NCI-H774 (cell line): ENCODE measurements at places on chromosomes 5 and 9.

DNA sequence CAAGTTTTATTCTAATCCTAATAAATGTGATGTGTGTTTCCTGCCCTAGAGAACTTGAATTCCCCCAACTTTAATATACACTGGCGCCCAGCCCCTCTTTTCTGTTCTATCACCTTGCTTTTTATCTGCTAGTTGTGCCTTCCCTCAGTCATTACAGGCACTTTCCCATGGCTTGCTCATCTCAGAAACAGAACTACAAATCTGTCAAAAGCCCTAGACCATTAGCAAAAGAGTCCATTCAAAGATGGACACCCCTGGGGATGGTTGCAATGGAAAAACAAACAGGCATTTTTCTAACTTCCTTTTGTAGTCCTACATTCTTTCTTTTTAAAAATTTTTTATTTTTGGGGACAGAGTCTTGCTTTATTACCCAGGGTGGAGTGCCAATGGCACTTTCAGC lies 48.2 kb downstream of the FRMD3 start:
- DNase-seq, result no peak

DNA sequence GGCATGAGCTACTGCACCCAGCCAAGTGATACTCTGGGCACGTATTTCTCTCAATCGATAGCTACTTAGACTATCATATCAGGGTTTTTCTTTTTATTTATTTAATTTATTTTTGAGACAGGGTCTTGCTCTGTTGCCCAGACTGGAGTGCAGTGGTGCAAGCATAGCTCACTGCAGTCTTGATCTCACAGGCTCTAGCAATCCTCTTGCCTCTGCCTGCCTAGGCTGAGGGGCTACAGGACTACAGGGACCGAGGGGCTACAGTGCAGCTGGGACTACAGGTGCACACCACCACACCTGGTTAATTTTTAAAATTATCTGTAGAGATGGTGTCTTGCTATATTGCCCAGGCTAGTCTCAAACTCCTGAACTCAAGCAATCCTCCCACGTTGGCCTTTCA lies 20.3 kb upstream of the ANKHD1 start:
- no peak for DNase-seq

GRCh38 chr9:1272488-1272887 lies 222.3 kb downstream of the DMRT2 start:
- DNase-seq, result no peak

- no peak for DNase-seq
Measured at GRCh38 chr5:59922220-59922619, 28.7 kb upstream of the PDE4D start.

DNA sequence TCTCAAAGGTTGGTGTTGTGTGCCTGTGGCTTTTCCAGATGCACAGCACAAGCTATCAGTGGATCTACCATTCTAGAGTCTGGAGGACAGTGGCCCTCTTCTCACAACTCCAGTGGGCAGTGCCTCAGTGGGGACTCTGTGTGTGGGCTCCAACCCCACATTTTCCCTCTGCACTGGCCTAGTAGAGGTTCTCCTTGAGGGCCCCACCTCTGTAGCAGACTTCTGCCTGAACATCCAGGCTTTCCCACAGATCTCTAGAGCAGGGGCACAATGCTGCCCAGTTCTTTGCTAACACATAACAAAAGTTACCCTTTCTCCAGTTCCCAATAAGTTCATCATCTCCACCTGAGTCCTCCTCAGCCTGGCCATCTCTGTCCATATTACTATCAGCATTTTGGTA lies 102.1 kb upstream of the ANKRD55 start:
- no peak for DNase-seq

DNA sequence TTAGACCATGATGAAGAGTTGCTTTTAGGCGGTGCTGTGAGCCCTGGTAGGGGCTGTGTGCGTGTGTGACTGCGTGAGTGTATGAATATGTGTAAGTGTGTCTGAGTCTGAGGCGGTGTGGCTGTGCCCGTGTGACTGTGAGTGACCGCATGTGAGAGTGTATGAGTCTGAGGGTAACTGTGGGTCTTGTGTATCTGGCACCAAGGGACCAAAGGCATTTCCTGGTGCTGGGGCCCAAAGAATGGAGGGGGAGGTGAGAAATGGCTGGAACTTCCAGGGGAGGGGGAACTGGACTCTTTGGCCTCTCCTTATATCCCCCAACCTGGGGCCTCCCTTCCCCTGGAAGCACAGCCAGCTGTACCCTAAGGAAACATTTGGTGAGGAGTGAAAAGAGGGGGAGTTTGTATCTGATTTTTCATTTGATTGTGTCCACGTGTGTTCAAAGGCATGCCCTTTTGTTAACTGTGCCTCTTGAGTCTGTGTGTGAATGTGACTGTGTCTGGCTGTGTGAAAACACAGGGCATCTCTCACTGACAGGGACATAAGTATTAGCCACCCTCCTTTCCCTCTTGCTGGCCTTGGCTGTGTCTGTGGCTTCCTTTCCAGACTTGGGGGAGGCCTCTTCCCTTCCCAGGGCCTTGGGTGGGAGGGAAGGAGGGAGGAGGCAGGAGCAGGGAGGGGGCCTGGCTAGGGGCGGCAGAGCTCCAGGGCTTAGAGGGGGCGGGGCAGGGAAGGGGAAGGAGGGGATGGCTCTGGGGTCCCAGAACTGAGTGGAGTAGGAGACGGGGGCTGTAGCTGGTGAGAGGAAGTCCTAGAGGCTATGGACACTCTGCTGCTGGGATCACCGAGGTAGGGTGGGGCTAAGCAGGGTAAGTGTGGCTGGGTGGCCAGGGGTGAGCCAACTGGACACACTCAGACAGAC lies 1.4 kb downstream of the IL11RA start:
- no peak for DNase-seq

DNA sequence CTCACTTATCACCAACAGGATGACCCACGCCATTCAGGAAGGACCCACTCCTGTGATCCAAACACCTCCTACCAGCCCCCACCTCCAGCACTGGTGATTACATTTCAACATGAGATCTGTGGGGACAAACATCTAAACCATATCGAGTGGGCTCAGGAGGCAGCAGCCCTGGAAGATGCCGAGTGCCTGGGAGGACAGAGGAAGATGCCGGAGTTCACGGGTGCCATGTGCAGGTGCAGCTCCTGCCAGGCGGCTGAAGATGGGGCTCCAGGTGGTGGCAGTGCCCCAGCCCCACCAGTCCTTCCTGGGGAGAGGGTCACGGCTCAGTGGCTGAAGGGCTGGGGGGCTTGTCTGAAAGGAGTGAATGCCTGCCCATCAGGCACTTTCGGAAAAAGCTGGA lies 6.1 kb upstream of the CEP72 start:
- DNase-seq, result no peak

GRCh38 chr5:142012186-142012785 lies 541 bp downstream of the GNPDA1 start:
- DNase-seq, result no peak

DNA sequence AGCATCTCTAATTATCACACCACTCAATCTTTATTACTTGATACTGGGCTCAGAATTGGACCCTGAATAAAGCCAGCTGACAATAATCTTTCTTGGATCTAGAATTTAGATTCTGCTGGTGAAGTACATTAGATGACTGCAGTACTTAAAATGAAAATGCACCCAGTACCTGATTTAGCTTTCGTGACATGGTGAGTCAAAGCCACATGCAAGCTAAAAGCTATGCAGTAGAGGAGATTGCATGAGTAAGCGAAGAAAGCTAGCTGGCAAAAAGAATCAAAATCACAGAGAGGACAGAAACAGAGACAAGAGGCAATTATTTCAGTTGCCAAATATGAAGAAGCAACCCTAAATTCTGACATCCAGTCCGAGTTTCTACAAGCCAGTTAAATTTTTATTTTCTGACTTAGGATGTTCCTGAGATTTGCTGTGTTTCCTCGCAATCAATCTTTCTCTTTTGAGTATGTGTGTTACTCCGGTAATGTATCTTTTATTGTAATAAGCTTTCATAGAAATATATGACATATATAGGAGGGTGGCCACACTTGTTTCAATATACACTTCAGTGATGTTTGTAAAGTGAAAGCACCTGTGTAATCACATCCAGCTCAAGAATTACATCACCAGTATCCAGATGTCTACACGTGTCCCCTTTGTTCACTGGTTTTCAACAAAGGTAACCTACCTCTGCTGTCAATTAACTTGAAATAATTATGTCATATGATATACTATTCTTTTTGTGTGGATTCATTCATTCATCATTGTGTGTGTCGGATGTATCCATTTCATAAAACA lies 101.7 kb downstream of the CDH18 start:
- DNase-seq, result no peak

GRCh38 chr5:151683986-151684588 lies 2.6 kb downstream of the SPARC start:
- no peak for DNase-seq

DNA sequence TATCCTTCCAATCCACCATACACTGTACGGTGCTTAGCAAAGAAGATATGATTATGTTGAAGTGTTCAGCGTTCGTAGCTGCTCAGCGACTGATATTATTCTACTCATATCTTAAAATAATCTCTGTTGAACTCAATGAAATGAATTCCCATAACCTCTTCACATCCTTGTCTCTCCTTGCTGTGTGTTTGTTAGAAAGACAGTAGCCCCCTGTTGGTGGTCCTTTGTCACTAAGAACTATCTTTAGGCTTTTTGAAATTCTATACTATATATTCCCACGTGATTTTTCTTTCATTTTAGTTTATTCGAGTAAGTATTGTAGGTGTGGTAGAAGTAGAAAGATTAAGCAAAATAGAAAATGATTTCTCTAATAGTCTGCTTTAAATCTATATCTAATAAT lies 762.8 kb upstream of the WWC1 start:
- no peak for DNase-seq

- DNase-seq, result no peak
Measured at GRCh38 chr5:27548484-27548883, 510.1 kb upstream of the CDH9 start.

- no peak for DNase-seq
Measured at GRCh38 chr5:143026380-143026779, 256.2 kb downstream of the ARHGAP26 start.

GRCh38 chr5:111197523-111197922 lies 26.7 kb upstream of the CAMK4 start:
- DNase-seq, result no peak

- DNase-seq, result no peak
Measured at GRCh38 chr9:76912636-76913275, 6.8 kb upstream of the PRUNE2 start.

DNA sequence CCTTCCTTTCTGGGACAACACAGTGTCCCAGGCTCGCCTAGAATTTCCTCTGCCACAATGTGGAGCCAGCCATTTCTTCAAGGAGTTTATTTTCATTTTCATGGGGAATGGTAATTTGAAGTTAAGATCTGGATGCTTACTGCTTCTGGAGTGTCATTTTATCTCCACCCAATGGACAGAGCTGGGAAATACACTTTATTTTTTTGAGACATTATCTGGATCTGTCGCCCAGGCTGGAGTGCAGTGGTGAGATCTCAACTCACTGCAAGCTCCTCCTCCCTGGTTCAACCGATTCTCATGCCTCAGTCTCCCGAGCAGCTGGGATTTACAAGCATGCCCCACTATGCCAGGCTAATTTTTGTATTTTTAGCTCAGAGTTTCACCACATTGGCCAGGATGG lies 12.7 kb upstream of the THG1L start:
- DNase-seq, result no peak

DNA sequence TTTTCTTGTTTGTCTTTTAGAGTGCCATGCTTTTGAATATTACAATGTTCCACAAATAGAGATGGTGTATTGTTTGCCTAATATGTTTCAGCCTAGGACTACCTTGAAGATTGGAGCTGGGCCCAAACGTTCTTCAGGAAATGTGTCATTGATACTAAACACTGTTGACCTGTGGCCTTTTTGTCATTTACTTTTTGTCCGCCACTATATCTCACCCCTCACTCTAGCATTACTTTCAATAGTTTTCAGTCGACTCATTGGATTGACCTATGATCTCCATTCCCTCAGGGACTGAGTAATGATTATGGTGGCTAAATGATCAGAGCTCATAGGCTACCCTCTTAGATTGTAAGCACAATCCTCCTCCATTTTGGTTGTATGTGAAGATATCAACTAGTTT lies 115.8 kb downstream of the NUDT12 start:
- no peak for DNase-seq

GRCh38 chr5:123790226-123790625 lies 278.2 kb downstream of the CSNK1G3 start:
- DNase-seq, result no peak

DNA sequence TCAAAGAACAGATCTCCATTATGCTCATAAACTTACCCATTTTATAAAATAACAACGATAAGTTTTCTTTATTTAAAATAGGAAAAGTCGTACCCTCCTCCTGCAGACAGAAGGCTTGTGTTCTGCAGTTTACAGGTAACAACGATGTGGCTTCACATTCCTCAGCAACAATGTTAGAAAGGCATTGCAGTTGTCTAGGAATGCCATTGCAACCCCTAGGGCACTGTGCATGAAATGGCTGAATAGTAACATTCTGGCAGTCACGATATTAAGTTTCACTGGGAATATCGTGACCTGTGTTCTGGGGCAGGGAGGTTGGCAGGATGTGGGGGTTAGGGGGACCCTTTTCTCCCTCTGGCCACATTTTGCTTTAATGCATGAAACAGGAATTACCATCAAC lies 331.9 kb downstream of the DEPDC1B start:
- no peak for DNase-seq

DNA sequence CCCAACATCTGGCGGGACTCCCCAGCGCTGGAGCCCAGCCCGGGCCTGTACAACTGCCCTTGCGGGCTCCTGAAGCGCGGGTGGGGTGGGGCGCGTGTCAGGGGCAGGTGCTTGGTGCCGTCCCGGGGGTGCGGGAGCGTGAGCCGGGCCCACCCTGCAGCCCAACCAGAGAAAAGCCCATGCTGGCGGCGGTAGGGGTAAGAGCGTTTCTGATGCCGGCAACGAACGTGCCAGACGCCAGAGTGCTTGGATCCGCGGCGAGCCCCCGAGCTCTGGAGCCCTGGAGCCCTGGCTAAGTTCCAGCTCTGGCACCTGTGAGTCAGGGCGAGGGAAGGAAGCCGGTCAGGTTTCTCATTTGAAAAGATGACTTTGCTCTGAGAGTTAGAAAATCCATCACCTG lies 58.0 kb downstream of the ZNF510 start:
- no peak for DNase-seq

- no peak for DNase-seq
Measured at GRCh38 chr5:66551338-66551737, 44.9 kb upstream of the MAST4 start.

DNA sequence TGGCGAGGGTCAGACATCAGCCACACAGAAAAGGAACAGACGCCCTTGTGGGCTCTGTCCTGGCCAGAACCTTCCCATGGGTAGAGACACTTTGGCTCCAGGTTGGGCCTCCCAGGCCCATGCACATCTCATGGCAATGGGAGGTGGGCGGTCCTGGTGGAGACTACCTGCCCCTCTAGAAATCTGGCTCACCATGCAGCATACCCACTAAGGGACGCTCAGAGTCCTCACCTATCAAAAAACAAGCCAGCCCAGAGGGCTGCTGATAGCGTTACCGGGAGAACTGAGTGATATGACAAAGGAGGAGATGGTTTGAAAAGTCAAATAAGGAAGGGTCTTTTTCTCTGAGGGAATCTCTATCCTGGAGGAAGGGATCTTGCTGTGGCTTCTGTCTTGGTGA lies 62.1 kb downstream of the C5orf15 start:
- no peak for DNase-seq
